ENCODE measurements at places on chromosomes 6 and 20.

- no peak for DNase-seq
These were observed 14.3 kb upstream of the TAGAP start for GRCh38 chr6:159059141-159059540.

DNA sequence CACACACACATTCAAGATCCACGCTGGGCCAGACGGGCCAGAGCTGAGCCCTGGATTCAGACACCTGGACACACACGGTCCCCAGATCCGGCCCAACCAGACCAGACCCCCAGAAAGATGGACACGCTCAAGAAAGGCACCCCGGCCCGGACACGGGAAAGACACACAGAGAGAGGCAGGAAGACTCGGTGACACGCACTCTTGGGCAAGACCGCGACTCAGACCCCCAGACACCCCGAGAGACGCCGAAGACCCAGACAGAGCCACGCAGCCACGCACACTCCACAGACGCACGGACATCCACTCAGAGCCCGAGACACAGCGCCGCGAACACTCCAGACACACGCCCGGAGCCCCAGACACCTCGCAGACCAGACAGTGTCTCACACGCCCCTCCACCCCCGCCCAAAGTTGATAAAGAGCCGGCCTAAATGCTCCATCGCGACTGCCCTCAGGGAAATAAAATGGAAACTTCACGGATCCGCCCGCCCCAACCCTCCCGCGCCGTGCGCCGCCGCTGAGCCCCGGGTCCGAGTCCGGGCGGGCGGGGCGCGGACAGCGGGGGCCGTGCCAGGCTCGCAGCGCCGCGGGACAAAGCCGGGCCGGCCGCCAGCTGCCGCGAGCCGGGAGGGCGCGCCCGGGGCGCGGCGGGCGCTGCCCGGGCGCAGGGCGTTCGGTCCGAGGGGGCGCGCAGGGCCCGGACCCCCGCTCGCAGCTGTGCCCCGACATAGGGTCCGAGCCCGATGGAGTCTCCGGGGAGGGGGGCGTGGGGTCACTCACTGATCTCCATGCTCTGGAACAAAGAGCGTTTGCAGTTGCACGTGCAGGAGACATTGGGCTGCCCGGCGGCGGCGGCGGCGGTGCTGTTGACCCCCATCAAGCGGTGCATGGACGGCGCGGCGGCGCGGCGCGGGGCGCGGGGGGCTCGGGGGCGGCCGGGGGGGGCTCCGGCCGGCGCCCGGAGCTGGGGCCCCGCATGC is 831 bp downstream of the PMEPA1 start:
- no peak for DNase-seq

DNA sequence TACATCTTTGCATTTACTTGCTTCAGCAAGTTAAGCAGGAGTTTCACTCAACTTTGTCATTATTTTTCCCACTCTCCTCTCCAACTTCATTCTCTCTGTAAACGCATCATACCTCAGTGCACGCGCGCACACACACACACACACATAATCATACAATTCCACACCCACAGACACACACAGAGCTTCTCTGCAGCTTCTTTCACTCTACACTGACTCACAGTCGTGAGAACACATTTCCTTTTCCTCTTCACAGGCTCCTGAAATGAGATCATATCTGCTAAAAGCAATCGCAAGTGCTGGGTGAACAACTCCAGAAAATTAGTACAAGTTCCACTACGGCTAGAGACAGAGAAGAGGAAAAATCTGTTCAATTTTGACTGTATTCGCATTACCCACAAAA is 215.4 kb downstream of the PTPRT start:
- DNase-seq = no peak

DNA sequence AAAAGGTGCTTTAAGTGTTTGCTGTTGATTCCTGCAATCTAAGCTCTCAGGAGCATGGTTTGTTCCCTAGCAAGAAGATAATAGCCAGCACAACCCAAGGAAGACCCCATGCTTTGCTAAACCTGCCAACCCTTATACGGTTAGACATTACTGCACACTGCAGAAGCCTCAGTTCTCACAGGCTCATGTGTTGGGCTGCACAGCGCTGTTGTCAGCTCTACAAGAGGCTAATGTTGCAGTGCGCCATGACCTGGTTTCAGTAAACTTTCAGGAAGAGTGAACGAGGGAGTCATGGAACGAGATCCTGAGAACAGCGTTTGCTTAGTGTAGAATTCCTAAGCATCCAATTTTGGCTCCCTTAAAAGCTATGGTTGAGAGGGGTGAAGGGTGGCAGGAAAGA is 218.5 kb downstream of the ARHGAP18 start:
- DNase-seq = no peak

- no peak for DNase-seq
These were observed 53.8 kb downstream of the ADGRG6 start for GRCh38 chr6:142355520-142356174.

DNA sequence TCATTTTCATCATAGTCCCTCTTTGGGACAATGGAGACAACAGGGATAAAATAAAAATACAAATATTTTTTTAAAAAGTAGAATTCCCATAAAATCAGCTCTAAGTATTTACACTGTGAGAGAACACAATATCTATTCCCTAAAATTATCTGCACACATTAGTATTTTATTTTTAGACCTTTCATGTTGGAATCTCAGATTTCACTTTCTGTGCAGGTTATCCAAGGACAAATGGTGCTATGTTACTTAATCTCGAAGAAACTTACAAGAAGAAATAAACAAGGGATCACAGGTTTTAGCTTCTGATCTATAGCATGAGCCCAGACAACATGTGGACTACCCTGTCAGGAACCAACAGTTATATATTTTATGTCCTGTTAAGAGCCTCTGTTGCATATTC is 23.0 kb upstream of the LYRM2 start:
- no peak for DNase-seq

DNA sequence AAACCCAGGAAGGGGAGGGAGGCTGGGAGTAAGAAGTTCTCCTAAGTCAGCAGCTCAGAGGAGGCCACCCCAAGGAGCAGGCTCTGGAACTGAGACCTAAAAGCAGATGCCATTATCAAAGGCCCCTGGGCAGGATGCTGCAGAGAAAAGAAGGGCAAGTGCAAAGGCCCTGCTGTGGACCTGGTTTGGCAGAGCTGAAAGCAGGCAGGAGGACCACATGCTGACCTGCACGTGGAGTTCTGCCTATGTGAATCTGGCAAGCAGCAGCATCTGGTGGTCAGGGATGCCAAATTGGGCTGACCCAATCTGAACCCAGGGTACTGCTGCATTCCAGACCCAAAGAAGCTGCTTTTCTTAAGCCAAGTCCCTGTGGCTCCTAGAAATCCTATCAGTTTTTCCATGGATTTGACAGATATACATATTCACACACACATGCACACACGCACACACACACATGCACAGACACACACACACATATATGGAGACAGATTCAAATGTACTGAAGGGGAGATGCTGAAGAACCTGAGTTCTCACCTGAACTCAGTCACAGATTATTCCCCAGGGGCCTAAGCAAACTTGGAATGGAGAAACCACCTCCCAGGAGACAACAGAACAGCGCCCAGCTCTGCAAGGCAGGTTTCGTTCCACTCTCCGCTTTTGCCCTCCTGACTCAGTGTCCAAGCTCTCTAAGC is 119.9 kb downstream of the FOXA2 start:
- no peak for DNase-seq

DNA sequence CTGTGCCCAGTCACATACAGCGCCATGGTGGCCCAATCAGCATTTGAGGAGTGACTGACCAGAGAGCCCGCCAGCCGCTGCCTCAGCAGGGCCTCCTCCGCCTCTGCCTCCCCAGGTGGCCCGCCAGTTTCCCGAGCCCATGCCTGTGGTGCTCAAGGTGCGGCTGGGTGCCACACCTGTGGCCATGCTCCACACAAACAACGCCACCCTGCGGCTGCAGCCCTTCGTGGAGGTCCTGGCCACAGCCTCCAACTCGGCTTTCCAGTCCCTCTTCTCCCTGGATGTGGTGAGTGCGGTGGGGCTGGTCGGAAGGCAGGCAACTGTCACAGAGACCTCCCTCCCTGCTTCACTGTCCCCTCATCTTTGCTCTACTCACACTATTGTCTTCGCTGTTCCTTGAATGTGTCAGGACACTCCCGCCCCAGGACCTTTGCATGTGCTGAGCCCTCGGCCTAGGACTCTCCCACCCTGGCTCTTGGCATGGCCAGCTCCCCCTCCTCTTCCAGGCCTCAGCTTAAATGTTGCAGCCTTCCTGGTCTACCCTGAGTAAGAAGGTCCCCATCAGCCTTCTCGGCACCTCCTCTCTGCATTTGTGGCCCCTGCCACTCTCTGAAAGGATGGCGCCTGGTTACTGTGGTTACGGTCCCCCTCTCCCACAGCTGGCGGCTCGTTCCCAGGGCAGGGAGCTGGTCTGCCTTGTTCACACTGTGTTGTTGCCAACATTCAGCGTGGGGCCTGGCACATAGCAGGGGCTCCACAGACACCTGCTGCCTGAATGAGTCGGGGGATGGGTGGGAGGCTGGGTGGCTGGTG is 11.8 kb upstream of the BPIFB6 start:
- no peak for DNase-seq

DNA sequence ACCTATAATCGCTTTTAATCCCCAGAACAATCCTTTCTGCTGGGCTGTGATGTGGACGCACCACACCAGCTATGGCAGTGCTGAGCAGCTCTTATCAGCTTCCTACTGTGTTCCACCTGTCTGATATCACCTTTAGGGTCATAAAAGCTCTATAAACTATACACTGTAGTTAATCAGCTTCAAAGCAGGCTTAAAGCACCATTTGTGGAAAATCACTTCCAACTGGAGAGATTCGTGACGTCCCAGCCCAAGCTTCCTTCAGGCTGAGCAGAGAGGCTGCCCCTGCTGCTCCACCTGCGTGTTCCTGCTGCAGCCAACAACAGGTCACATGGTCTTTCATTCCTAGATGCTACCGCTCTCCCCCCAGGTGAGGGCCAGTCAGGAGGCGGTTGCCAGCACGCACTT is 156.5 kb downstream of the SMOC2 start:
- DNase-seq = no peak

DNA sequence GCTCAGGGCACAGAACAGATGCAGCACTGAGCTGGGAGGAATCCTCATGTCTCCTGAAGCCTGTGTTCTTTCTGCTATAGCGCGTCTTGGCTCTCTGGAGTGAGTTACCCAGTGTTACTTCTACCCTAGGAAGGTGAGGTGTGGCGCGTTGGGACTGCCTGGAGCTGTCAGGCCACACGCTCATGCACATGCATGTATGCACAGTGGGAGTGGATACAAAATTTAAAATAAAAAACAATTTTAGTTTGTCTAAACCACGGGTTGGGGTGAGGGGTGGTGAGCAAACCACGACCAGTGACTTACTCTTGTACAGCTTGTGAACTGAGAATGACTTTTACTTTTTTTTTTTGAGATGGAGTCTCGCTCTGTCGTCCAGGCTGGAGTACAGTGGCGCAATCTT is 298.6 kb upstream of the SUPT3H start:
- no peak for DNase-seq

- DNase-seq = no peak
These were observed 9.9 kb upstream of the ARHGAP40 start for GRCh38 chr20:38591474-38592410.

GRCh38 chr20:10218536-10219451 is at the start of gene SNAP25:
Gene SNAP25, plus strand, starts transcription at chr20:10218830. Its CDS starts 56,662 bp downstream, at chr20:10275492.
- no peak for DNase-seq

GRCh38 chr6:163296835-163297519 is 117.5 kb upstream of the QKI start:
- DNase-seq = no peak

DNA sequence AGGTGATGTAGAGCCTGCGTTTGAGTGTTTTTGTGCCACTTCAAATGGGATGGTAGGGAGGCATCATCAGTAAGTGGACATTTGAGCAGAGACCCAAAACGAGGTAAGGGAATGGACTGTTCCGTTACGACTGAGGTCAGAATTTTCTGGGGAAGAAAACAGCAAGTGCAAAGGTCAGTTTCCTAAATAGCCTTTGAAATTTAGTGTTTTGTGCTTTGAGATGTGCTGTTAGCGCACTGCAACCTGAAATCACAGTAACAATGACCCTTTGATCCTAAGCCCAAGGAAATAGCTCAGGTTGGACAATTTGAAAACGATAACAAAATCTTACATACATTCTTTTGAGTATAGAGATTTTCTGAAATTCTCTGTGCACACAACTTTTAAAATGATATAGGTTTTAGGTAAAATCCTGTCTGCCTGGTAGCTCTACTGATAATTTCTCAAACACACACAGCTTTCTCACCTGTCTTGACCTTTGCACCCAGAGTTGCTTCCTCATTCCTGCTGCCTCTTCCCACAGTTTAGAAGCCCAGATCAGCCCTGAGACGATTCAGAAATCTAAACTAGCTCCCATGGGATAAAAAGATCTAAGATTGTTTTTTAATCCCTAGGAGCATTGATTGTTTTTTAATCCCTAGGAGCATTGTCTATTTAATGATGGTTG is 22.1 kb downstream of the DCBLD1 start:
- no peak for DNase-seq

GRCh38 chr6:34068462-34069044 is 77.3 kb downstream of the GRM4 start:
- no peak for DNase-seq

DNA sequence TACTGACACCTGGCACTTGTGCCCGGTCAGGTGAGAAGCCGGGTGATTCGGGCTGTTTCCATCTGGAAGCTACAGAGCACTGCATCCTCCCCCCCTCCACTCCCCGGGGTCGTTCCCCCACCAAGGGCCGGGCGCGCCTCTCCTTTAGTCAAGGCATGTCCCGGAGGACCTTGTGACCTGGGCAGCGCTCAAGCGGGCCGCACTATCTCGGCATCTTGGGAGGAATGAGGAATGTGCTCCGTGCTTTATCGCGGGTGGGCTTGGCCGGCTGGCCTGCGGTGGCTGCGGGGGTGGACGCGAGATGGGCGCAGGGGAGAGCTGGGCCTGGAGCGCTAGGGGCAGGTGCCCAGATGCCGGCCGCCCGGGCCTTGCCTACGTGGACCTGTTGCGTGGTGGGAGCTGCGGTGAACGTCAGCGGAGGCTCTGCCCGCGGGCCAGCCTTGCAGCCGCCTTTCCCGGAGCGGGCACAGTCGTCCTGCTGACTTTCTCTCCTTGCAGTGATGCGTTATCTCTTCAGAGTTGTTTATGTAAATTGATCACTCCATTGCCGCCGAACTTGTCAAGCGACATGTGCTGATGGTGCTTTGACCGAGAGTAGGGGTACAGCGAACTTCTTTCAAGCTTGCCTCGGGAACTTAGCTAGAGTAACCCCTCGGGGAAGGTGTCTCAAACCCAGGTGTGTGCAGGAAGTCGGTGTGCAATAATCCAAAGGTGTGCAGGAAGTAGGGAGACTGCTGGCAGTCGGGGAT is 1.1 kb downstream of the LRRC1 start:
- peak; percentile 32 for DNase-seq

DNA sequence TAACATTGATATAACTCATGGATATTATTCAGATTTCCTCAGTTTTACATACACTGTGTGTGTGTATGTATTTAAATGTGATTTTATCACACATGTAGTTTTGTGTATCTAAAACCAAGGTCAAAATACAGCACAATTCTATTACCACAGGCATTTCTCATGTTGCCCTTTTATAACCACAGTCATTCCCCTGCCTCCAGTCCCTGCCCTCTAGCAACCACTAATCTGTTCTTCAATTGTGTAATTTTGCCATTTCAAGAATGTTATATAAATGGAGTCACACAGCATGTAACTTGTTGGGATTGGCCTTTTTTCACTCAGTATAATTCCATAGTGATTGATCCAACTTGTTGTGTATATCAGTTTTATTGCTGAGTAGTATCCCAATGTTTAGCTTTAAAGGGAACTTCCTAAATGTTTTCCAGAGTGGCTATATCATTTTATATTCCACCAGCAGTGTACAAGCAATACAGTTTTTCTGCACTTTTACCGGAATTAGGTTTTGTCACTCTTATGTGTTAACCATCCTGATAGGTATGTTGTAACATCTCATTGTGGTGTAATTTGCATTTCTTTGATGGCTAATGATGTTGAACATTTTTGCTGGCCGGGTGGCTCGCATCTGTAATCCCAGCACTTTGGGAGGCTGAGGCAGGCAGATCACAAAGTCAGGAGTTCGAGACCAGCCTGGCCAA is 338.2 kb downstream of the SOX4 start:
- no peak for DNase-seq

Measured in OCI-LY7 (cell line).